ENCODE measurements at places on chromosomes 4 and X.

GRCh38 chr4:83759611-83760010, 223.7 kb downstream of the GPAT3 start:
- DNase-seq: no peak

DNA sequence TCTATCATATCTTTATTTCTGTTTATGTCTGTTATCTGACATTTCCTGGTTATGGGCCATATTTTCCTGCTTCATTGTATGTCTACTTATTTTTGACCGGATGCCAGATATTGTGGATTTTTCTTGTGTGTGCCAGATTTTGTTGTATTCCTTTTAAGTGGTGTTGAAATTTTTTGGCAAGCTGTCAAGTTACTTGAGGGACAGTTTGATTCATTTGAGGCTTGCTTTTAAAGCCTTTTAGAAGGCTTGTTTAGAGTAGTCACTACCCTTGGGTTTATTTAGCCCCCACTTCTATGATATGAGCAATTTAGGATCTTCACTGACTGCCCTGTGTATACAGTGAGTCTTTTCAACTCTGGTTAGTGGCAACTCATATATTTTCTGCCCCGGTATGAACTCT, 29.2 kb upstream of the NPY2R start:
- DNase-seq: no peak

DNA sequence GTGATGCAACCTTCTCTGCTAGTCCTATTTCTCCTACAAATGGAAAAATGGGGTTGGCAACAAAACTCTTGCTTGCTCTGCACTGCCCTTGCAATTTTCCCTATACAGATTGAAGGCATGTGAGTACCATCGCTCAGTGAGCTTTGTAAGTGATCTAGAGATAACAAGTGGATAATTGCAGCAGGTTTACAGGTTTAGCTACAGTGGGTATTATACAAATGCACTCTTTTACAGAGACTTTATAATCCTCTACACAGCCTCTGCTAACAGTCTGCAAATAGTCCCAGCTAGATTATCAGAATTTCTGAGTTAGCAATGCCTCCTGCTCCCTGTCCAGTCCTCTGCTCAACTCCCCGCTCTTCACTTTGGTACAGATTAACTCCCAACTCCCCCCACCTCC, 11.1 kb downstream of the LEF1 start:
- no peak for DNase-seq

- DNase-seq: peak; percentile 7
Observed at GRCh38 chr4:5460106-5460801, 248.1 kb downstream of the EVC2 start.

- no peak for DNase-seq
Observed at GRCh38 chr4:109014593-109015412, 251.9 kb upstream of the ETNPPL start.

Data from activated CD4-positive, alpha-beta T cell treated with anti-CD3 and anti-CD28 coated beads for 48 hours (primary cell).